Kidney capillary endothelial cell (primary cell): ENCODE measurements at places on chromosomes 3 and 15.

DNA sequence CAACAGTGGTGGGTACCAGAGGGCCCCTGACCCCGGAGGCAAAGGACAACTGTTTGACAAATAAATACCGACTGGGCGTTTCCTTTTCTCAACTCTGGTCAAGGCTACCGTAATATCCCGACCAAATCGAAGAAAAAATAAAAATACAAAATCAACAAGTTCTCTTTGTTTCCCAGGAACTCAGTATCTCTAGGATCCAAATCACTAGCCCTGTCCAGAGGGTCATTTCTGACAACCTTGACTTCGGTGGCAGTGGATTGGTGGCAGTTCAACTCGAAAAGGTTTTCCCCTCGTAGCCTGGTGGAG is 456 bp upstream of the DGKG start:
- DNase-seq, result no peak

DNA sequence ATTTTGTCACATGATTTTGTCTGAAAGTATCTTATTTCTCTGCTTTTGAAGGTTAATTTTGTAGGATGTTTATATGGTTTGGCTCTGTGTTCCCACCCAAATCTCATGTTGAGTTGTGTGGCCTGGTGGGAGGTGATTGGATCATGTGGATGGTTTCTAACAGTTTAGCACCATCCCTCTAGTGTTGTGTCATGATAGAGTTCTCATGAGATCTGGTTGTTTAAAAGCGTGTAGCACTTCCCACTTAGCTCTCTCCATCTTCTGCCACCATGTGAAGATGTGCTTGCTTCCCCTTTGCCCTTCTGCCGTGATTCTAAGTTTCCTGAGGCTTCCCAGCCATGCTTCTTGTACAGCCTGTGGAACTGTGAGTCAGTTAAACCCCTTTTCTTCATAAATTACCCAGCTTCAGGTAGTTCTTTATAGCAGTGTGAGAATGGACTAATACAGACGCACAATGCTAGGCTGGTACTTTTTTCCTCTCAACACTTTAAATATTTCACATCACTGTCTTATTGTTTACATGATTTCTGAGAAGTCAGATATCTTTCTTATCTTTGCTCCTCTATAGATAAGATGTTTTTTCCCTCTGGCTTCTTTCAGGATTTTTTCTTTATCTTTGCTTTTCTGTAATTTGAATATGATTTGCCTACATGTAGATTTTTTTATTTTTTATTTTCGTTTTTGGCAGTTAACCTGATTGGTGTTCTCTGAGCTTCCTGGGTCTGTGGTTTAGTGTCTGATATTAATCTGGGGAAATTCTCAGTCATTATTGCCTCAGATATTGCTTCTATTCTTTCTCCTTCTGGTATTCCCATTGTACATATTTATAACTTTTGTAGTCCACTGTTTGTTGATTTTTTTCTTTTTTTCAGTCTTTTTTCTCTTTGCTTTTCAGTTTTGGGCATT is 22.2 kb downstream of the BTD start:
- DNase-seq, result no peak

GRCh38 chr15:70147778-70148177 is 50.1 kb upstream of the TLE3 start:
- no peak for DNase-seq

GRCh38 chr15:43218908-43219706 is 1.7 kb downstream of the EPB42 start:
- DNase-seq, result no peak

DNA sequence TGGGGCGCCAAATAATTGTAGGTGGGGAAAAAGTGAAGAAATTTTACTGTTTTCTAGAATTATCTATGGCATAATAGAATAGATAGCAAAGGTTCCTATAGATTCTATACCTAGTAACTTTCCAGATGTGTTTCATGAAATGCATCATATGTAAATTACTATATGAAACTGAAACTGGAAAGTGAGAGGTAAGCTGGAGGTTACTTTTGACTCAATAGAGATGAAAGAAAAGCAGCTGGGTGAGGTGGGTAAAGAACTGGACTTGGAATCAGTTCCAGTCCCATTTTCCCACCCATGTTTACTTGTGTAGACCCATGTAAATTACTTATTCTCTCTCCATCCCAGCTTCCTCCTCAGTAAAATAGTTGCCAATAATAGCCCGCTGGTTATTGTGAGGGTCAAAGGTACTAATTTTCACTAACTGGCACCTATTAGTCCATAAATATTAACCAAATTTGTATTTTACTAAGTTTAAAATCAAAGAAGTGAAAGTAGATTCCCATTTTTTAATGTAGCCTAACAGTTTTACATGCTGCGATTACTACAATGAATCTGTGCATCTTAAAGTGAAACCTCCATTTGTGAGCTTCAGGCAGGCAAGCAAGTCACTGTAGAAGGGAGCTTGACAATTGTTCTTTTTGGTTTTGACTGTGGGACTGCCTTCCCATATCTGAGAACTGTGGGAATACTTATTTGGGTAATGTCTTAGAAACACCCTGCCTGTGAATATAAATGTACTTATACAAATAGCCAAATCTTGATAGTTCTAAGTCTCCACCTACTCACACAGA is 312.1 kb downstream of the SLC9A9 start:
- no peak for DNase-seq

GRCh38 chr3:21426920-21427319 is 324.1 kb downstream of the ZNF385D start:
- DNase-seq, result no peak

- peak; percentile 40 for DNase-seq
Observed at GRCh38 chr3:160225176-160226025, at the start of gene C3orf80. TSS of gene C3orf80 (plus strand) at chr3:160225422. CDS start at chr3:160225636, 214 bp downstream.

GRCh38 chr15:67897646-67898339 is 57.9 kb upstream of the RNU6-1 start:
- no peak for DNase-seq

GRCh38 chr3:4474683-4475490 is 7.8 kb upstream of the SUMF1 start:
- DNase-seq, result peak; percentile 16
